ENCODE measurements at places on chromosomes 16 and 17.
A peak's percentile ranks its signal among the peaks of the same experiment; 100 is the strongest.

DNA sequence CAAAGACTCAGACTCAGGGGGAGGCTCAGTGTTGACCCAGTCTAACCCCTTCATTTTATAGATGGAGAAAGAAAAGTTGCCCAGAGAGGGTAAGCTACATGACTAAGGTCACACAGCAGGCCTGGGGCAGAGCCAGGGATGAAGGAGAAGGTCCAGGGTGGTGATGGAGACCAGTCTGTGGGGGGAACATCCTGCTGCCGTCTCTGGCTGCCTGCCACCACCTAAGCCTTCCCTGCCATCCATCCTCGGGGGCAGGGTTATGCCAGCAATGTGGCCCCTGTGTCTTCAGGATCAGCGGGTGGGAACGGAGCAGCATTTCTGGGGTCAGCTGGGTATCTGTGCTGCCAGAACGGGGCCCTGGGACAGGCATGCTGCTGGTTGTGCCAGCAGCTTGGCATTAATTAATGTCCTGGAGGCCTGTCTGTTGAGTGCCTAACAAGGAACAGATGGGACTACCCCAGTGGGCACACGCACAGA is 5.5 kb downstream of the DOK4 start:
- DNase-seq = no peak

GRCh38 chr17:79042421-79043190 is 18.6 kb downstream of the C1QTNF1 start:
- peak; percentile 78 for DNase-seq

GRCh38 chr17:27630607-27631410 is at the start of gene LGALS9:
Gene LGALS9, plus strand, starts transcription at chr17:27631188. Its CDS starts 78 bp downstream, at chr17:27631266.
- DNase-seq = peak; percentile 14

DNA sequence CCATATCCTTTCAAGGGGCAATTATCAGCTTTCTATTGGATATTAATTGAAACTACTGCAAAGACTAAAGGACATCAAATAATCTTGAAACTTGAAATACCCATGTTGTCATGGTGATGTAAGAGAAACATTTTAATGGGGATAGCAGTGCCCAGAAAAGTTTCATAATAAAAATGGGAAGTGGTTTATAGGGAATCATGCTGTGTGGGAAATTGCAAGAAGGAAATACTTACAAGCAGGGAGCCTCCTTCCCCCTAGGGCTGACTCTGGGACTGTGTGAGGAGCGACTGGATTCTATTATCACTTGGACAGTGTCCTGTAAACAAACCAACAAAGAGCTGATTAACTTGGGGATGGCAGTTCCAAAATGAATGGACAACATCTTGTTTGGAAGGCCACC is 1393.1 kb upstream of the GOT2 start:
- DNase-seq = no peak

- DNase-seq = no peak
Measured at GRCh38 chr17:40602445-40603443, 37.5 kb upstream of the CCR7 start.

DNA sequence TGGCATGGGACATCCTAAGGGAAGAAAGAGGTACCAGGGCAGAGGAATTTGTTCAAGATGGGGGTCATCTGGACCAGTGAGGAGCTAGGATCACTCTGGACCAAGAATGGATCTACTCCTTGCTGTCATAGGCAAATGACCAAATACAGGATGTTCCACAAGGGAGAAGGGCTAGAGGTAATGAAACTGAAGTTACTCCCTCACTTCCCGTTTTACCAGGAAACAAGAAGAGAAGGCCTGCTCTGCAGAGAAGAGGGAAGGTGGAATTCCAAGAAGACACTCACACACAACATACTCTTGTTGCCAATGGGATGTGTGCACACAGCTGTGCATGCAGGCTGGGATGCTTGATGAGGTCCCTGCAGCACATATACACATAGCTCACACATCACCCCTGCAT is 38.6 kb downstream of the NEUROD2 start:
- no peak for DNase-seq

GRCh38 chr16:12502676-12503075 is 301.0 kb downstream of the CPPED1 start:
- no peak for DNase-seq

DNA sequence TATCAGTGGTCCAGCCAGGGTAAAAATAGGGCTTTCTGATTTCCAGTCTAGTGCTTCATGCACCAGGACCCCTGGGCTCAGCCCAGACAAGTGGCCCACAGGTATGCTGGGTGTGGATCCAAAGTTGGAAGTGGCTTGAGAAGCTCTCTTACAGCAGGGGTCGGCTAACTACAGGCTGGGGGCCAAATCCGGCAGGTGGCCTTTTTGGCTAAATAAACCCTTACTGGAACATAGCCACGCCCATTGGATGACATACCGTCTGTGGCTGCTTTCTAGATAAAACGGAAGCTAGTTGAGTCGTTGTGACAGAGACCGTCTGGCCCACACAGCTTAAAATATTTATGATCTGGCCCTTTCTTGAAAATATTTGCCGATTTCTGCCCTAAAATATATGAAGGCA is 119.0 kb upstream of the CDC42EP4 start:
- DNase-seq = peak; percentile 37

GRCh38 chr16:79008036-79008868 is 592.3 kb downstream of the MAF start:
- DNase-seq = no peak

DNA sequence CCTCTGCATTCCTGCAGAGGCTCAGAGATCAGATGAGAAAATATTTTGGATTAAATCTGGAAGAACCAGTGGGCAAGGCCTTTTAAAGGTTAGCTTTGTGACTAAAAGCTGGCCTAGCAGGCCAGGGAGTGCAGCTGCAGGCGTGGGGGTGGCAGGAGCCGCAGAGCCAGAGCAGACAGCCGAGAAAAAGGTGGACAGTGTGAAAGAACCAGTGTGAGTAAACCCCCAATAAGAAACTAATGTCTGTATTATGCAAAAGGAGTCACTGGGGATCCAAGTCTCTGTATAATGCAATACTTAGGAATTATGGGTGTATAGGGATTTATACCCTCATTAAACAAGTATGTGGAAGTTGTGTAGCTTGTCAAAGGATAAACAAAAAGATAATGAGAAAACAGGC is 21.4 kb upstream of the SPACA3 start:
- peak; percentile 70 for DNase-seq

DNA sequence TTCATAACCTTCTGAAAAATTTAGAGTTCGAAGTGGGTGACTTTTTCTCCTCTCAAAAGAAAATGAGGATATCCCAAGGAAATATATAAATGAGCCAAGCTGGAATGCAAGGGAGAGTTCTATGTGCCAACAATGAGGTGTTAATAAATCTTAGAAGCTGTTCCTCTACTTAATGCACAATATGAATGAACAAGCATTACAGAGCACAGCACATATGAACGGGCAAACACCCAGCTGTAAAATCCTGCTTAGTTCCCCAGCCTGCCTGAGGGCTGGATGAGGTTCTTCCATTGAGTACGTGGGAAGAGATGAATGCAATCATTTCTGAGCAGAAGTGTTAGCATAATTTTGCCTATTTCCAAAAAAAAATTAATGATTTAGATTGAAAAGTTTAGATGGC is 58.1 kb downstream of the WDR59 start:
- no peak for DNase-seq

GRCh38 chr17:72120642-72121163 is at the start of gene SOX9:
Gene SOX9, plus strand, starts transcription at chr17:72121020. Its CDS starts 372 bp downstream, at chr17:72121392.
- peak; percentile 98 for DNase-seq

DNA sequence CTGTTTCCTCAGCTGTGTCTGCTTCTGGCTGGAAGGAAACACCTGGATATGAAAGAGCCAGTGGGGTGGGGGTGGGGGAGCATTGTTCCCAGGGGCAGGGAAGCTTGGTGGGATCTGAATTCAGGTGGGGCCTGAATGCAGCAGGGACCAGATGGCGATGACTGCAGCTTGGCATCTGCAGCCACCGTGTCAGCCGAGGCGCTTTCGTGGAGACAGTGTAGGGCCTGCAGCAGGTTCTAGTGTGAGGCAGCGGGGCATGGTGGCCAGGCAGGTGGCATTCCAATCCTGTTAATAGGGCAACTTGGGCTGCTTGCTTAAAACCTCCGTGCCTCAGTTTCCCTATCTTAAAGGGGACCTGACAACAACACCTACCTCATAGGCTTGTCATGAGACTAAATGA is 1.7 kb downstream of the PIK3R6 start:
- no peak for DNase-seq

DNA sequence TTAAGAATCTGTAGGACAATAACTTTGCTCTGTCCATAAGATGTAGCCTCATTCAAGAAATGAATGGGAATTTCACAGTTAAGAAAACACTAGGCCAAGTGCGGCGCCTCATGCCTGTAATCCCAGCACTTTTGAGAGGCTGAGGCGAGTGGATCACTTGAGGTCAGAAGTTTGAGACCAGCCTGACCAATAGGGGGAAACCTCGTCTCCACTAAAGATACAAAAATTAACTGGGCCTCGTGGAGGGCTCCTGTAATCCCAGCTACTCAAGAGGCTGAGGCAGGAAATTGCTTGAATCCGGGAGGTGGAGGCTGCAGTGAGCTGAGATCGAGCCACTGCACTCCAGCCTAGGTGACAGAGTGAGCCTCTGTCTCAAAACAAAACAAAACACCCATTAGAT is 19.9 kb upstream of the RSL1D1 start:
- DNase-seq = peak; percentile 56

DNA sequence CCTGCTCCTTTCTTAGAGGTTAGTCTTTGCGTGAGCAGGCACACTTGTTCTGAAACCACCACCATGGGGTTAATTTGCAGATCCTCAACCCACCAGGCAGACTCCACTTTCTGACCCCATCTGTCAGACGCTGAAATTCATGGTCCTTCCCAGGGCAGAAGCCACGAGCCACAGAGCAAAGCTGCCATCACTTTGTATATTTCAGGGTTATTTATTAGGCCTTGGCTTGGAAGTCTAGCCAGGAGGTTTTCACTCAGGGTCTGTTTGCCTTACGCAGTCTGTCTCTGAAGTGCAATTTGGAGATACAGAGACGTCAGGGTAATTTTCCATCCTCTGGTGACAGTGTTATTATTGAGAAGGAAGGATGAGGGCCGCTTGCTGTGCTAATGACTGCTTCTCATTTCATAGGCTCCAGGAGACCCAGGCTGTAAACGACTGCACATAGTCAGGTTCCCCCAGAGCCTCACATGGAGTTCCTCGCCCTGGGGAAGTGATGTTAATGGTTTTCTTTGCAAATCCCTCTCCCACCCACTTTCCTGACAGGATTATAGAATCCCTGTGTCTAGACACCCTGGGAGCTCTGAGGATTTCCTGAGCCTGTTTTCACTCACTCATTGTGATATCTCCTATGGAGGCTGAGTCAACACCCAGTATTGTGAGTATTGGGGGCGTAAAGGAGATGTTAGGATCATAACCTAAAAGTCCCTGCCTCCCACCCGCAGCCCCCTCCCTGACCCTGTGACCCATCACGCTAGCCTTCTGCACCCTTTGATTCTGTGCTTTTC is 269.0 kb downstream of the ABCC12 start:
- DNase-seq = no peak

DNA sequence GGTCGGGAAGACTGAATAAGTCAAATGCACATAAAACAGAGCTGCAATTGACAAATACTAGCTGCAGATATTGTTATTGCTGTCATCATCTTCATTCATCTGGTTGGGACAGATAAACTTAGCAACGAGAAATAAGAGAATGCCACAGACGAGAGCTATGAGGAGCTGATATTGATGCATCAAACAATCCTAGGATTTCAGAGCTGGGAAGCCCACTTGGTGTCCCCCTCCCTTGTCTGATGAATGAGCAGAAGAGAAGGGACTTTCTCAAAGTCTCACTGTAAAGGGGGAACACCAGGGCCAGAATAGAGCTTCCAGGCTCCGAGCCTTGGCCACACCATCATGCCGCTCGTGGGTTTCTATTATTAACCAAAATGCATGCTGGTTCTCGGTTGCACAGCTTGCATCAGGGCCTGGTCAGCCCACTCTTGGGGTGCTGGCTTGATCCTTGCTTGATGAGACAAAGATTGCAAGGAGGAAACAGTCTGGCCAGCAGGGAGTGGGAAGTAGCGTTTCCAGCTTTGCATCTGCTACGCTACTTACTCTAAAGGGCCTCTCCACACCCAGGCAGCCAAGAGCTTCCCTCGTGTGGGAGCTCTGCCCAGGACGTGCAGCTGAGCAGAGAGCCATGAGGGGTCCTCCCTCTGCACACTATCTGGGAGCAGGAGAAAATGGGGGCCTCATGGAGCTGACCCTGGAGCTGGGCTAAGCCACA is 28.4 kb upstream of the EMP2 start:
- DNase-seq = no peak

GRCh38 chr17:4944163-4944553 is 4.1 kb downstream of the RNF167 start:
- DNase-seq = no peak

DNA sequence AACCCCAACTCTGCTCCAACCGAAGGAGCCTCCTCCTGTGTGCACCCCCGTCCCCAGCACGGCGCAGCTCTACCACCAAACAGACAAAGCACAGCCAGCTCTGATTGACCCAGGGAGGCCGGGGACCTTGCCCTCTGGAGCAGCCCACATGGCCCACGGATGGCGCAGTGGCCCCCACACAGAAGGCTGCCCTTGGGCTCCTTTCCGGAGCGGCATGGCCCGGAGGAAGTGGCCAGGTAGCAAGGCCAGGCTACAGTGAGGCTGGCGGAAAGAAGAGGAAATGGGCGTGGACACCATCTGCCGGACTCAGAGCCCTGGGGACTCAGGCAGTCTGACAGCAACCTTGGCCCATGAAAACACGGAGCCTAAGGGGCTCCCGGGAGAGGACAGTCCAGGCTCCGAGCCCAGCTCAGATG is 19.9 kb upstream of the ZC3H18 start:
- DNase-seq = no peak

DNA sequence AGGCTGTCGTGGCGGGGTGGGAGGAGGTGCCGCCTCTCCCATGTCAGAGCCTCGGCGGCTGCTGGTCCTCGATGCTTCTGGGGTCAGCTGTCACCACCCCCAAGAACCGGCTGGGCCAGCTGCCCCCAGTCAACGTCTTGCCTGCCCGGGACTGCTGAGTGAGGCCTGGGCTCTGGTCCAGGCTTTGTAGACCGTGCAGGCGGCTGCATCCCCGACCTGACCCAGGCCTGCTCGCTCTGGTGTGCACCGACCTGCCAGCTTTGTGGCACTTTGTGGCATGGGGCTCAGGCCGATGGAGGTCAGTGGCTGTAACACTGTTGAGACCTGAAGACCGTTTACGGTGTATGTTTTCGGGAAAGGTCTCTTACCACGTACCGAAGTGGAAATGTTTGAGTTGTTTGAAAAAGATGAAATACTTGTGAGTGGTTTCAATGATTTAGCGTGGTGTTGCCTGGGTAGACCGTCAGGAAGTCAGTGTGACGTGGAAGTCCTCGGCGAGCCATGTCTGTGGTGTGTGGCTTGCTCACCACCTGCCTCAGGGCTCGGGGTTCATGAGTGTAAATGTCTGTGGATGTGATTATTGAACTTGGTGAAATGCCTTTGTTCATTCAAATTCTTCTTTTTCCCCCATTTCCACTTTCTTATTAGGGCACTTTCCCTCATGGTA is 53.2 kb upstream of the ZNF750 start:
- no peak for DNase-seq

Measured in cardiac fibroblast (primary cell).